AG08395 (cell line): ENCODE measurements at places on chromosomes 5 and 9.

- DNase-seq: no peak
These were observed 3.6 kb upstream of the ENG start for GRCh38 chr9:127858041-127858512.

DNA sequence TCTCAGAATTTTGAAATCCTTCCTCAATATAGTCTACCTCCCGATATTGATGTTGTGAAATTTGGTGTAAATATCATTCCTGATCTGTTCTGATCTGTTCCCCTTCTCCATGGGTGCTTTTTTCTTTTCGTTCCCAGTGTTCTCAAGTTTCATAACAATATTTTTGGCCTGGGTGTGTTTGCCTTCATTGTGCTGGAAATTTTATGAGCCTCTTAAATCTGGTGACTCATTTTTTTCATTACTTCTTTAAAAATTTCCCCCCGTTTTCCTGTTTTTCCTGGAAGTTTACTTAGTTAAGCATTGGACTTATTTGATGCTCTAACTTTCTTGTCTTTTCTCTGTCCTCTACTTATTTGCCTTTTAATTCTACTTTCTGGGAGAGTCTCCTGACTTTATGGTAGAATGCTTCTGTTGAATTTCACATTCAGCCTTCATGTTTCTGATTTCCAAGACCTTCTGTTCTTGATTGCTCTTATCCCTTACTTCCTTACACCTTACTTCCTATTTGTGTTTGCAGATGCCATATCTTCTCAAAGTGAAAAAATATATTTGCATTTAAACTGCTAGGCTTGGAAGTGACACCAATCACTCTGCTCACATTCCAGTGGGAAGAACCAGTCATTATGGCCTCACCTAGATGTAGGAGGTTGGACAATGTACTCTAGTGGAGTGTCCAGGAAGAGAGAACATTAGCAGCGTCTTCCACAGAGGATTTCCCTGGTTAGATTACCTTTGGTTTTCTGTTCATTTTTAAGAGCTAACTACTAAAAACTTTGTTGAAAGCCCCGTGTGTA lies 441.9 kb downstream of the ARHGEF28 start:
- DNase-seq: no peak

DNA sequence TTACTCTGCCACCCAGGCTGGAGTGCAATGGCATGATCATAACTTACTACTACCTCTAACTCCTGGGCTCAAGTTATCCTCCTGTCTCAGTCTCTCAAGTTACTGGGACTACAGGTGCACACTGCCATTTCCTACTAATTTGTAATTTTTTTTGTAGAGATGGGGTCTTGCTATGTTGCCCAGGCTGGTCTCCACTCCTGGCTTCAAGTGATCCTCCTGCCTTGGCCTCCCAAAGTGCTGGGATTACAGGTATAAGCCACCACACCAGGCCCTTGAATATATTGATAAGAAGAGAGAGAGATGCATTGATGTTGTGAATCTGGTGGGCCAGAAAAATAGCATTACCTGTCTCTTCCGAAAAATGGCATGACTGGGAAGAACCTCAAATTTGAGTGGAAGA lies 21.0 kb upstream of the RCL1 start:
- DNase-seq: no peak

GRCh38 chr5:137016783-137017324 lies 482.3 kb downstream of the SPOCK1 start:
- no peak for DNase-seq

GRCh38 chr5:179292202-179292601 lies 53.1 kb downstream of the ADAMTS2 start:
- no peak for DNase-seq

- no peak for DNase-seq
These were observed 84.5 kb upstream of the SMIM23 start for GRCh38 chr5:171701100-171701541.

GRCh38 chr9:129671519-129671918 lies 6.1 kb downstream of the PRRX2 start:
- no peak for DNase-seq

GRCh38 chr5:134048864-134049263 lies 44.1 kb upstream of the VDAC1 start:
- no peak for DNase-seq

- no peak for DNase-seq
These were observed 62.1 kb downstream of the SLC44A1 start for GRCh38 chr9:105306351-105307140.

GRCh38 chr9:71755230-71755629 lies 13.1 kb downstream of the CEMIP2 start:
- DNase-seq: no peak

- DNase-seq: no peak
These were observed 48.5 kb downstream of the PLEKHG4B start for GRCh38 chr5:140443-140829.

DNA sequence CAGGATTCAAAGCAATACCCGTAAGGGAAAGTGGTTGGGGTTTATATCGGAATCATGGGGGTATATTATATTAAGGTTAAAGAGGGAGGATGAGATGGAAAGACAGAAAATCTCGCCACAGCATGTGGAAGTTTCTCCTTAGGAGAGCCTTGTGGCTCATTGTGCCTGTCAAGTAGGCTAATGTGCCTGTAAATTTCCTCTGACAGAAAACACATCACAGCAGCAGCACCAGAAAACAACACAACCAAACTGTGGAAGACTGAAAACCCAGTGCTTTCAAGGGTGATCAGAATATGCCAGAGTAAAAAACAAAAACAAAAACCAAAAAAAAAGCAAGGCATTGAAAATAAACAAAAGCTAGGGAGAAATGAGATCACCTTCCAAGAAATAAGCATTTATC lies 11.3 kb upstream of the MAN2A1 start:
- no peak for DNase-seq

DNA sequence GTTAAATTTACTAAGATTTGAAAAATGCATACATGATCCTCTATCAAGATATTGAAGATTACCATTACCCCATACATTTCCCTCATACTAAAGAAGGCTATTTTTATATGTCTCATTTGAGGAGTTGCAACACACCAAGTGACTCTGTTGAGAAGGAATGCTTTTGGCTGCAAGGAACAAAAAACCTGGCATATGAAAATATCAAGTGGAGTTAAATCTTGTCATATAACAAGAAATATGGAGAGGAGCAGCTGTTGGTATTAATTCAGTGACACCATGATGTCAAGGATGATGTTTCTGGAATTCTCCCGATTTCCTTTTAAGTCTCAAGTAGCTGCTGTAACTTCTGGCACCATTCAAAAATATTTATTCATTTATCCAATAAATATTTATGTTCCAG lies 193.8 kb downstream of the CSNK1G3 start:
- peak; percentile 24 for DNase-seq

GRCh38 chr5:56825222-56825824 lies 10.0 kb downstream of the MAP3K1 start:
- no peak for DNase-seq

DNA sequence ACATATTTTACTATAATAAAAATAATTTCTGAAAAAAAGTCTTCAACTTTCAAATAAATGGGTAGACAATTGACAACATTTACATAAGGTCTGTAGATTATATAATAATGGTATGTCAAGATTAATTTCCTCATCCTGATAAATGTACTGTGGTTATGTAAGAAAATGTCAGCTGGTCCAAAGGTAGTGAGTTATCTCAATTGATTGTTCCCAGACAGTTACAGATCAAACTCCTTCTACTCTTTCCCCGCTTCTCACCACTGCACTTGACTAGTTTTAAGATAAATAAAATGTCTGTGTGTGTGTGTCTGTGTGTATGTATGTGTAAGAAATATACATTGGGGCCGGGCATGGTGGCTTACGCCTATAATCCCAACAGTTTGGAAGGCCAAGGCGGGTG lies 16.4 kb upstream of the MARCHF6 start:
- DNase-seq: no peak

DNA sequence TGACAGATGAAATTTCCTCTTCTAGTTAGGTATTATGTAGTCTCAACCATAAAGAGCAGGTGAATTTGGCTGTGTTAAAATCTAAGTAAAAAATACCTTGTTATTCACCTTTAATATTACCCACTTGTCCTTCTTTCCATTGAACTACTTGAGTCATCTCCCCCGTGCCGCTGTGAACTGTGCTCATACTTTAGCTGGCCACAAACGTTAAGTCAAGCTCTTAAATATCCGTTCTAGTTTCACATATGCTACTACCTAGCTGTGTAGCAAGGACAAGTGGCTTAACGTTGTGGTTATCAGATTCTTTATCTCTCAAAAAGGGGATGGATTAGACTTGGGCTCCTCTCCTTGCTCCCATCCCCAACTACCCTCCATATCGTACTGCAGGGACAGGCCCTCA lies 110.4 kb downstream of the EFNA5 start:
- DNase-seq: no peak

GRCh38 chr5:173274771-173275170 lies 39.8 kb upstream of the NKX2-5 start:
- no peak for DNase-seq

- no peak for DNase-seq
These were observed 6.5 kb upstream of the TLE4 start for GRCh38 chr9:79565245-79565644.

- DNase-seq: no peak
These were observed 278.3 kb upstream of the MPDZ start for GRCh38 chr9:13557746-13558145.

GRCh38 chr5:160491438-160491837 lies 69.8 kb downstream of the PTTG1 start:
- DNase-seq: no peak

GRCh38 chr5:104778-105296 lies 12.9 kb downstream of the PLEKHG4B start:
- no peak for DNase-seq

DNA sequence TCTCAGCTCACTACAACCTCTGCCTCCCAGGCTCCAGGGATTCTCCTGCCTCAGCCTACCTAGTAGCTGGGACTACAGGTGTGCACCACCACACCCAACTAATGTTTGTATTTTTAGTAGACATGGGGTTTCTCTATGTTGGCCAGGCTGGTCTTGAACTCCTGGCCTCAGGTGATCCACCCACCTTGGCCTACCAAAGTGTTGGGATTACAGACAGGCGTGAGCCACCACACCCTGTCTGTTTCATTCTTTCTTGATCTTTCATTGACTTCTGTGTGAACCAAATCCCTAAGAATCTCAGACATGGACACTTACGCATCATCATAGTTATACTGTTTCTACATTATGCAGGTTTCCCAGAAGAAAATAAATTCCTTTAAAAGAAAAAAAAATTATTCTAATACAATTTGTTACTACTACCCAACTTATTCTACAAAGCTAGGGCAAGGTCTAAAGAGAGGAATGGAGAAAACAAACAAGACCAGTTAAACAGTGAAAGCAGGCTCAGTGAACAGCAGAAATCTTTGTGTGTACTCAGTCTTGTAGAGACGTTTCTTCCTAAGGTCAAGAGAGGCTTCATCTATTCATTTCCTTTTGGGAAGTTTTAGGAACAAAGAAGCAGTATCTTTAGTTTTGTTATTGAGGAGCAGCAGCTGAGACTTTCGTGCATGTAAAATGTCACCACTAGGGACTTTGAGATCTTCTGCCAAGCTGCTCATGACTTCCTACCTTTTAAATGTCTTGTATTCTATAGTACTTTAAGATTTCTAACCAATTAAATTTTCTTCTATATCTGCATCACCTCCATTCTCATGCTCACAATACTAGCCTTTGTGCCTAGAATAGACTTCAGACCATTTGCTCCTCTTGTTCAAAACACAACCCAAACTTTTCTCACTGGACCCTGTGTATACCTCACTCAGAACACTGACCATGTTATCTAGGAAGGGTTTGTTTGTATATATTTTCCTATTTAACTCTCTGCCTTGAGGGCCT lies 5.6 kb upstream of the HMGCR start:
- DNase-seq: no peak

GRCh38 chr5:35473589-35473988 lies 144.1 kb upstream of the SPEF2 start:
- DNase-seq: no peak

- DNase-seq: no peak
These were observed 460.4 kb downstream of the CTNND2 start for GRCh38 chr5:11443831-11444230.

- no peak for DNase-seq
These were observed 69.9 kb upstream of the OR2K2 start for GRCh38 chr9:111399772-111400563.

GRCh38 chr5:72007336-72008111 lies 99.8 kb upstream of the MAP1B start:
- no peak for DNase-seq

DNA sequence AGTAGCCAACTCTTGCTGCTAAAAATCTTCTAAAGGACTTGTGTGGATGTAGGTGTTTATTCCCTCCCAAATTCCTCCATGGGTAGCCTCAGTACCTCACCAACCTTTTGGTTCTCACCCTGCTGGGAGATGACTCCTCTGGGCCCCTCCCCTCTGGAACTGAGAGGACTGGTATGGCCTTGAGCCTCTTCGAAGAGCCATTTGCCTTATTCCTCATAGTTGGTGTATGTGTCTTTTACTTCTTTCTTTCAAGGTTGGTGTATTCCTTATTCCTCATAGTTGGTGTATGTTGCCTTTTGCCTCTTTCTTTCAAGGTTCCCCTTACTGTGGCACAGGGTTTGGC lies 48.3 kb downstream of the GNAQ start:
- no peak for DNase-seq

GRCh38 chr9:136297016-136297691 lies 6.7 kb downstream of the CCDC187 start:
- DNase-seq: no peak

- no peak for DNase-seq
These were observed 275.5 kb upstream of the TMEM161B start for GRCh38 chr5:88544136-88544645.
